GM12891 (cell line): ENCODE measurements at places on chromosomes 6 and 20.

- DNase-seq: no peak
Observed at GRCh38 chr6:170112583-170112860, 178.4 kb downstream of the DLL1 start.

- DNase-seq: no peak
Observed at GRCh38 chr6:84227044-84227433, 404 bp downstream of the CEP162 start.

DNA sequence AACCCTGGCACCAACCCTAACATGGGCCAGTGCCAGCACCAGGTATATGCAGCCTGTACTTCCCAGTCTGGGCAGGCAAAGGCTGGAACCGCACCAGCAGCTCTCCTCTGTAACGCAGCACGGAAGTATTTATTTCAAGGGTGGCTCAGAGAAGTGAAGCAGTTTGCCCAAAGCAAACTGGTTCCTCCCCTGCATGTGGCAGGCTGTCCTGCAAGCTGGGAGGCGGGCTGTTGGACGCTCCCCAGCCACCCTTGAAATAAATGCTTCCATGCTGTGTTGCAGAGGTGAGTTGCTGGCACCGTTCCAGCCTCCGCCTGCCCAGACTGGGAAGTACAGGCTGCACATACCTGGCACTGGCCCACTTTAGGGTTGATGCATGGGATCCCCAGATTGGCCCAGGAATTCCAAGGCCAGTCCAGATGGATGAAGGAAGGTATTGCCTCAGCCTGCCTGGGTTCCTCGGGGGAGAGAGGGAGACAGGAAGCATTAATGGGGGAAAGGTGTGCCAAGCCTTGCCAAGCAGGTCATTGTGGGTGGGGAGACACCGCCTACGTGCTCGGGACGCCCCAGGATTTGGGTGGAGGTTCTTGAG lies 49.8 kb downstream of the PPARD start:
- DNase-seq: no peak

- no peak for DNase-seq
Observed at GRCh38 chr6:5229356-5229755, 31.4 kb downstream of the LYRM4 start.

GRCh38 chr20:44856856-44857448 lies 28.6 kb upstream of the YWHAB start:
- no peak for DNase-seq

DNA sequence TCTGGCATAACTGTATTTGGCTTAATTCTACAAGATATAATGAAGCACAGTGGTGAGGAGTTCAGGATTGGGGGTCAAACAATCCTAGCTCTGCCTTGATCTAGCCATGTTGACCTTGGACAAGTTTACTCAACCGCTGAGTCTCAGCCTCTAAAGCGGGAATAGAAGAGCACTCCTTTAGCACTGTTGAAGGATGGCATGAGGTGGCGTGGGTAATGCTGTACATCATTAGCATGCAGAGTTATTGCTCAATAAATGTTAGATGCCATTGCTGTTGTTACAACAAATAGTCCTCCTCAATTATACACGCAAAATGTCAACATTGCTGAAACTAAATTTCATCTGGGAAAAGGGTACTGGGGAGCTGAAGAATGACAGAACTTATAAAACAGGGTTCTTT lies 78.6 kb downstream of the KIF13A start:
- DNase-seq: no peak

- DNase-seq: no peak
Observed at GRCh38 chr6:31386977-31387376, 16.4 kb upstream of the MICA start.

DNA sequence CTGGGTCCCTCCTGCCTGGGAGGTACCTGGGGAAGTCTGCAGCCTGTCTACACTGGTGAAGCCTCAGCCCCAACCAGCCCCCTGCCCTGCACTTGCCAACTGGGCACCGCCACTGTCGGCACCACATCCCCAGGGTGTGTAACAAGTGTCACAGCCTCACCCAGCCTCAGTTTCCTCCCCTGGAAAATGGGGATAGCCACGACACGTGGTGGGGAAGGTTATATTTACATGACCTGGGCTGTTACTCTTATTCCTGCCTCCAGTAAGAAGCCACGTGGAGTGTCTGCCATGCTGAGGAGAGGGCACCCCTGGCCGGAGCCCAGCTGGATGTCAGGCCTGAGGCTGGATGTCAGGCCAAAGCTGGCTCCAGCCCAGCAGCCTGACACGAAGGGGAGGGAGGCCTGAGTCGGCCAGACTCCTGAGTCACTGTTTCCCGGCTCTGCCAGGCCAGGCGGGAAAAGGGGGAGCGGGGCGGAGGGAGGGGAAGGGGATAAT lies 44.9 kb downstream of the SNAI1 start:
- DNase-seq: no peak
